ENCODE measurements at places on chromosomes 2 and 18.

GRCh38 chr2:208040199-208041171 lies 15.2 kb upstream of the PLEKHM3 start:
- DNase-seq = peak; percentile 45

GRCh38 chr2:73080321-73081131 lies 9.0 kb upstream of the SFXN5 start:
- no peak for DNase-seq

- DNase-seq = no peak
Observed at GRCh38 chr2:188187726-188188125, 103.9 kb upstream of the GULP1 start.

- no peak for DNase-seq
Observed at GRCh38 chr2:142885543-142885942, 8.1 kb downstream of the KYNU start.

DNA sequence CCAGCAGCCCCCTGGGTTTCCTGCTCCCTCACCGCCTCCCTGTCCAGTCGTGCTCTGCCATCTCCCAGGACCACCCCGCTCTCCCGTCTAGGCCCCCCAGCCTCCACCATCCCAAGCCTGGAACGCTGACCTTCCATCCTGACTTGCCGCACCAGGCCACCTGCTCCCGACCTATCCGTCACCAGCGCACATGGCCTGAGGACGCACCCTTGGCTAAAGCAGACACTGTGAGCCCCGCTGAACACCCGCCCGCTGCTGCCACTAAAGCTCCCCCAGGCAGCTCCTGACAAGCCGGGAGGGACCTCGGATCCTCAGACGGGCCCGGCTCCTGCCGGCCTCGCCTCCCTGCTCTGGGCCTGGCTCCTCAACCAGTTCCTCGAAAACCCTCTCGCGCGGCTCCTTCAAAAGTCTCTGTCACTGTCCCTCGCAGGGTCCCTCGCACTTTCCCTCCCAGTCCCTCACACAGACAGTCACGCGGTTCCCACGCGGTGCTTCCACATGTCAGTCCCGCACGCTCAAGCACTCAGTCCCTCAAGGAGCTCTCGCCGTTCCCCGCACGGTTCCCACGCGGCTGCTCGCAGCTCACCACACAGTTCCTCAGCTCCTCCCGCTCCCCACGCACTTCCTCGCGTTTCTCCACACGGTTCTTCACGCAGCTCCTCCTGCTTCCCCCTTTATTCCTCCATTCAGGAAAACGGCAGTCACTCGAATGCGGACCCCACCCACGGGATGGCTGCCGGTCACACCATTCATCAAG lies 42.4 kb downstream of the KIF1A start:
- no peak for DNase-seq

GRCh38 chr18:6793455-6793854 lies 63.9 kb downstream of the ARHGAP28 start:
- DNase-seq = no peak

- DNase-seq = no peak
Observed at GRCh38 chr2:231911381-231911780, 14.8 kb downstream of the NPPC start.

- no peak for DNase-seq
Observed at GRCh38 chr2:186559370-186559769, 30.5 kb upstream of the ITGAV start.

GRCh38 chr2:186554850-186555671 lies 34.8 kb upstream of the ITGAV start:
- no peak for DNase-seq

DNA sequence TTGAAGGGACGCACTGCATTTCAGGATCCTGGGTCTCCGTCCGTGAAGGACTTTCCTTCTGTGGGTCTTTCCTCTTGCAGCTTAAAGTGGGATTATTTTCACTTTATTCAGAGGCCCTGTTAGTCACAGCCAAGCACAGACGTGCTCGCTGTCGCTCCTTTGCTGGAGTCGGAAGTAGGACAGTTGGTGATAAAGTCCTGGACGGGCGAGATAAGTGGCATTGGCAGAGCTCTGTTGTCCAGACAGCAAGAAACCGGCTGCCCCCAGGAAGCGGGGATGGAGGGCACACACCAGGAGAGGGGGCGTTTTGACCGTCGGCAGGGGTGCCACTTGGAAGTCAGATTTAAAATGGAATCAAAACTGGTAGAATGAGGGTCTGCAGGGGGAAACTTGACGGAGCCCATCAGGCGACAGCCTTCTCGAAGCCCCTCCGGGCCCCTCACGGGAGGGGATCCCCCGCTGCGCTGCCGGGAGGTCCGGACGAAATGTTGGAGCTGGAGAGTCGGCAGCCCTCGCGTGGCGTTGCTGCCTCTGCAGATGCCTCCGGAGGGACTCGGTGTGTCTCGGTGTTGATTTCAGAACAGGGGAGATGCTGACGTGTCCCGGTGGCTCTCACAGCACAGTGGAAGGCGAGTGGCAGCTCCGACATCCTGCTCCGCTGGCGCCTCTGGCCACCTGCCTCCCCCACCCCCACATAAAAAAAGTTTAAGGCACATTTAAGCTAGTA lies 124.2 kb downstream of the NFATC1 start:
- peak; percentile 21 for DNase-seq

- DNase-seq = no peak
Observed at GRCh38 chr18:30694773-30695172, 347.8 kb downstream of the DSC3 start.

DNA sequence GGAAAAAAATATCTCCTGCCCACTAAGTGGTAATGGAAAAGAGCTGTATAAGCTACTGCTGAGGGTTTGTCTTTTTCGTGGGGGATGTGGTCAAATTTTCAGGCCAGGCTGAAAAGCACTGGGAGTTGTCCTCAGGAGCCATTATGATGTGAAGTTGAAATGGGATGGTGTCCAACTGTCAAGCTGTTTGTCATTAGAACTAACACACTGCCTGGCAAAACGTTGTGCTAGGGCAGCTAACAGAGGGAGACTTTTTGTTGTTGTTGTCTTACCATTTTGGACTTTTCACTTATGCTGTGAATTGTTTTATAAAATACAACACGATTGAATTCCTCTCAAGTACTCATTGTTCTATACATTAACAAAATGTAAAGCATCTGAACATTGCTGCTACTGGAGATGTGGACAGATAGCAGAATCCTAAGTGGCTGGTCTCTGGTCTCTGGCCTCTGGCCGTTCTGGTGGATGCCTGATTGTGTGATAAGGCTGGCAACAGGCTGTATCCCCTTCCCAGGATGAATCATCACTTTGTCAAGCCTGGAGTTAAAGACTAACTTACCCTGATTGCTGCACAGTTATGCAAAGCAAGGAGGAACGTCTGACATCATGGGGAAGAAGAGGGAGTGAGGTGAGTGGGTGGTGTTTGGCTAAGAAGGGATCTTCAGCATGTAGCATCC lies 2.3 kb downstream of the MYO1B start:
- DNase-seq = no peak

DNA sequence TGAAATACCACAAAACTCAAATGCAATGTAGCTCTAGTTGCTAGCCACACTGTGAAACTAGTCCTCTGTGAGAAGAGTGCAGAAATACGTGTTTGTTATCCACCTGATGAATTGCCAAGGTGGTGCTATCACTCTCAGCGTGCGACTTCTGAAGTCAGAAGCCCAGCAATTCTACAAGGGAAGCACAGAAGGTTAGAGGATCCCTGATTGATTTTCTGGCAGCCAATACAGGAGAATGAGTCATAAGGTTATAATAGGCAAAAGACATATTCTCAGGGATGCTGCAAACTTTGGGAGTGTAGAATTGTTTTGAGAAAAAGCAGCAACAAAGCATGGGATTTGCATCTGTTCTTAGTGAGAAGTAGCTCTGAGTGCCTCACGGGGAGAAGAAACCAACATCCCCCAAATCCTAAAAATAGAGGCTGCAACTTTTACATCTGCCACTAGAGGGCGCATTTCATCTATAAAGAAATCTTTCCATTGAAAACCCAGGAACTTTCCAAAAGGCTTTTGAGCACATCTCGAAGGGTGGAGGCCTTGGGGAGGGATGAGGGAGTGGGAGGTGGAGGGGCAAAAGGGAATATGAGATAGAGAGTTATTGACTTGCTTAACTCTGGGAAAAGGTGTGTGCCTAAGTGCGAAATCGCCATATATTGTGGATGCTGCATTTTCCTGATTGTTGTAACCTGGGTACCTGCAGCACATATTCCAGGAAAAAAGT lies 78.0 kb downstream of the TMEM182 start:
- no peak for DNase-seq

- DNase-seq = no peak
Observed at GRCh38 chr2:218861645-218862318, 2.2 kb downstream of the WNT6 start.

DNA sequence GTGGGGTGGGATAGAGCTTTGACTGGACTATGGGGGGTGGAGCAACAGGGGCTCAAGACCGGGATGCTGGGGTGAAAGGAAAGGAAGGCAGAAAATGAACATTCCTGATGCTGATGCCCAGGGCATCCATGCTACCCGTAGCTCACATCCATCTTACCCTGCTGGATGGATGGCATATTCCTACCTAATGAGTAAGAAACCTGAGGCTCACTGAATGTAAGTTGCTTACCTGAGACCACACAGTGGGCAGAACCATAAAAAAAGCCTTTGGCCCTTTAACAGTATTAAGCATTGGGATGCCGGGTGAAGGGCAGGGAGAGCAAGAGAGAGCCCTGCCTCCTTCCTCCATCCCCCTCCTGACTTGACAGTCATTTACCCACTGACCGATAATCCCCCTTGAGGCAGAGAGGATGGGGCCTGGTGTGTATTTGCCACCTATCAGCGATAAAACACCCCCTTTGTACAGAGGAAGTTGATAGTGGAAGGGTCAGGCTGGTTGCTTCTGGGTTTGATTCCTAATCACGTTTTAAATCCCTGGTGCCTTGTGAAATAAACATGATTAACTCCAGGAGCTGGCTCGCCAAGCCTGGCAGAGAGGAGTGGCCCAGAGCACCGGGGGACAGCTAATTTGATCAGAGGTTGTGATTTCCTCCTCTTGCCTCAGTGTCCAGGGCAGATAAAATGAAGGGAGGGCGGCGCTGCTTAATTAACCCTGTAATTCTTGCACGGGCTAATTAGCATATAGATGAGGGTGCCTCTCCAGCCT lies 105.9 kb upstream of the HS6ST1 start:
- no peak for DNase-seq

DNA sequence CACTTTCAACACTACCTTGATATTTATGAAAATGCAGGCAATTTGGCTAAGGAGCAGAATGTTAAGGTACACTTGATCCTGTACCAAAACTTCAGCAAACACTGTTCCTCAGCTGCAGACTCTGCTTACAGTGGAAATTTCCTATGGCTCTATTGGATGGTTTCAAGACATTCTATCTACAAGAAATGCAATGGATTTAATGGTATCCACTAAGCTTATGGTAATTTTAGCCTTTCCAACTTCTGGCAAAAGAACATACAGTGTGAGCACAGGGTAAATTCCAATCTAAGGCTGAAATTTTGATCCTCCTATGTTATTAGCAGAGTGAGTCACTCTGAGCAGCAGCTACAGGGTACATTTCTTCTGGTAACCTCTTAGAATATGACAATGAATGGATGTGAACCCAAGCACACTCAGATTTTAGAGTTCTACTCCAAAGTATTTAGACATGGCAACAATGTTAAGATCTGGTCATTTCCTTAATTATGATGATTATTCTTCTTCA lies 361.8 kb upstream of the PIK3C3 start:
- no peak for DNase-seq

DNA sequence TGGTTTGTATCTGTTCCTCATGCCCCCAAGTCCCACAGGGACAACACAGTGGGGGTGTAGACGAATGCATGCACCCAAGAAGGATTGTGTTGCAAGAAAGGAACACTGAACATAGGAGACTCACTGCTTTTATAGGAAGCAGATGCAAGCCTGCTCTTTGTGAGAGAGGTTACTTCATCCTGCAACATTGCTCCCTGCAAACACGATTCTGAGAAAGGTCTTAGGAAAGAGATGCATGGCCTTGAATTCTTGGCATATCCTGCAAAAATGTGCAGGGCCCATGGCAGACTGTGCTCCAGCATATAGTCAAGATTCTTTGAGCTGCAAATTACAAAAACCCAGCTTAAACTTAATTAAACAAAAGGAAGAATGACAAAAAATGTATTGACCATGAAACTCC lies 312.2 kb upstream of the MGAT5 start:
- DNase-seq = no peak

- DNase-seq = no peak
Observed at GRCh38 chr2:70103531-70104061, 16.3 kb downstream of the PCBP1 start.

DNA sequence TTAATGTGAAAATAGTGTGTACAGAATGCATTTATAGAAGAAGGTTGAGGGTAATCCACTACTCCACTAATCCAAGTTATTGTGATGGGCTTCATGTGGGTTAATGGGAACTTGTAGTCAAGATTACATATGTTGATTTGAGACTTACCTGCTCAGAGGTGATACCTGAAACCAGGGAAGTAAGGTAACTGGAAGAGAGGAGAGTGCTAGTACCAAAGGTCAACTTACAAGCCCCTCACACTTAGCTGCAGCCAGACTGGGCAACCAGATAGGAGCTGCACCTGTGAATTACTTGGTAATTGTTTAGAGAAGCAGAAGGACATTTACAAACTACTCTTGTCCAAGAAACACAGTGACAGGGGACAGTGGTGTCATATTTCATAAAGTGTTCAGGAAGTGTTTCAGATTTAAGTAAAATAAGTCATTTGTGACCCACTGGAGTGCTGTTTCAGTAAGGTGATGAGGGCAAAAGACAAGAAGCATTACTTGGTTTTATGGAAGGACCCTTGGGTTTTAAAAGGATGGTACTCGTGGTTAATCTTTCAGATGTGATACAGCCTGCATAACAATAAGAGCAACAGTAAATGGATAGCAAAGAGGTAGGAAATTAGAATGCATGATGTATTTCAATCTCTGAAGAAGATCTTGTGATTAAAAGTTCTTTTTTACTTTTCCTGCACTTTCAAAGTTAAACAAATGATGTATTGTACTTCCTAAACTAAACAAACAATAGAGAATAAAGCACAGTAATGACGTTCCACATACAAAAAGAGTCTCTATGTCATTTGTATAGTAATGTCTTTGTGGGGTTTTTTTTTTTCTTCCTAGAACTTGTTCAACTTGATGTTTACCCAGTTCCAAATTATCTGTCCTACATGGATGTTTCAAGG lies 189.3 kb downstream of the PHLPP1 start:
- no peak for DNase-seq

DNA sequence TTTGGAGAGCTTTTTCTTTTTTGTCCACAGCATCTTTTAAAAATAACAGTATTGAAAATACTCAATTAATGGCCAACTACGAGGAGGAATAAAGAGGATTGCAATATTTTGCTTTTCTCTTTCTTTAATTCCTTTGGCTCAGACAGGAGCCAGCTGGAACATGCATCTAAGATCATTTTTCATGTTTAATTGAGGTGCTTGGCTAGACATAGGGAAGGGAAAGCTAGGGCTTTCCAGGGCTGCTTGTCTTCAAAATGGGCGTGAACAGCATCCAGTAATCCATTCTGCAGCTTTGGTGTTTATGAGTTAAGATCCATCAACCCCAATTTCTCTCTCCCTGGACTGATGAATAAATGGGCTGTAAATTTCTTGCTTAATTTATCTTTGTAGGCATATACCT lies 323.0 kb downstream of the PTPRM start:
- DNase-seq = no peak

- no peak for DNase-seq
Observed at GRCh38 chr2:217086038-217086522, 226.2 kb upstream of the TNP1 start.

GRCh38 chr2:191434072-191434471 lies 188.9 kb downstream of the MYO1B start:
- DNase-seq = no peak

- no peak for DNase-seq
Observed at GRCh38 chr2:158414538-158414937, 42.0 kb downstream of the CCDC148 start.

GRCh38 chr2:168849610-168850009 lies 40.6 kb downstream of the SPC25 start:
- no peak for DNase-seq

All from effector memory CD4-positive, alpha-beta T cell (primary cell).